ENCODE measurements at places on chromosomes 2 and 18.

GRCh38 chr2:168851674-168852320 is 38.4 kb downstream of the SPC25 start:
- no peak for DNase-seq

- no peak for DNase-seq
Measured at GRCh38 chr2:214830794-214831346, 21.4 kb upstream of the BARD1 start.

DNA sequence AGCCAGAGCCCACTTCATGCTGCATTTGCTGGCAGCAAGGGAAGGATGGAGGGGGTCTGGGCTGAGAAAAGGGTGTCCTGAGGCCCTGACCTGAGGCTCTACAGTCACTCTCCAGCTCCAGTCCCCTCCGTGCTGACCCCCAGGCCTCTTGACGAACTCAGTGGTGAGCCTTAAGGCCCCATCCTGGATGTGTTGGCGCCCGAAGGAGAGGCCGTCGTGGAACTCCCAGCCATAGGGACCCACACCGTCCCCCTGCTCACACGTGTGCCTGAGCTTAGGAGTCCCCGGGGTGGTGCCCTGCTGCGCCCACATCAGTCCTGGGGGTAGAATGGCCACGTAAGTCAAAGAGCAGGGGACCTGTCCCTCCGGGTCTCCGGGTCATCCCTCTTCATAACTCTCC is 776 bp downstream of the MOGS start:
- DNase-seq = no peak

GRCh38 chr2:28628506-28628905 is 123.1 kb upstream of the PPP1CB start:
- no peak for DNase-seq

- no peak for DNase-seq
Measured at GRCh38 chr18:31702449-31702848, 18.1 kb upstream of the B4GALT6 start.

DNA sequence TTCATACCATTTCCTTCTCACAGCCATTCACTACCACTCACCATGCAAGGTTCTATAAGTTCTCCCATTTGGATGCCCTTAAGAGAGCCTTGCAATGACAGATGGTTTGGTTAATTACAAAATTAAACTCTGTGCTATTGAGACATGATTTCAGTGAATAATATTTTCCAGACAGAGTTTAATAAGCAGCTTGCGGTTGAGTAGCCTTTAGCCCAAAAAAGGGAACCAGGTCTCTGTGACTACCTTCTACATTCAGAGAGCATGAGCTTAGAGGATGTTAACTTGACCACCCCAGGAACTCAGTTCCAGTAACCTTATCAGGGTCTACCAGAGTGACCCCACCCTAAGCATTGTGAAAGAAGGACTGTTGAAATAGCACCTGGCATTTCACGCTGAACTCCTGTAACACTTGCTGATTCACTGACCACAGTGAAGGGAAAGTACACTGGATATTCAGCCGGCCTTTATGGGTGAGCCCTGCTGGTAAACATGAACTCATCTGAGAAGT is 1173.1 kb upstream of the ZEB2 start:
- no peak for DNase-seq

DNA sequence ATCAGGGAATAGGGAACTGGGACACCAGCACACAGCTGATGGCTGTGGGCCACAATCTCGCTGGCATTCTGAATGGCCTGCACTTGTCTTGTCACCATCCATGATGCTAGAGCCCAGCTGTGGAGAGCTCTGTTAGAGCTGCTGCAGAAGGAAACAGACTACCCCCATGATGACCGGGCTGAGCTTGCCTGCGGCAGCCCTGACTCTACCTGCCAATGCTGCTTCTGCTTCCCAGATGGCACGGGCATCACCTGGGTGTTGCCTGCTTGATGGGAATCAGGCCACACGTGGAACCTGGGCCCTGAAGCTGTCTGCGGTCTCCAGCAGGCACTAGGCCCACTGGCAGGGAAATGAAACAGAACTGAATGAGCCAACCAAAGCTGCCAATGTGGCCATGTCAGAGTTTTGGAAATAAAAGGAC is 11.2 kb upstream of the DAW1 start:
- DNase-seq = peak; percentile 44

DNA sequence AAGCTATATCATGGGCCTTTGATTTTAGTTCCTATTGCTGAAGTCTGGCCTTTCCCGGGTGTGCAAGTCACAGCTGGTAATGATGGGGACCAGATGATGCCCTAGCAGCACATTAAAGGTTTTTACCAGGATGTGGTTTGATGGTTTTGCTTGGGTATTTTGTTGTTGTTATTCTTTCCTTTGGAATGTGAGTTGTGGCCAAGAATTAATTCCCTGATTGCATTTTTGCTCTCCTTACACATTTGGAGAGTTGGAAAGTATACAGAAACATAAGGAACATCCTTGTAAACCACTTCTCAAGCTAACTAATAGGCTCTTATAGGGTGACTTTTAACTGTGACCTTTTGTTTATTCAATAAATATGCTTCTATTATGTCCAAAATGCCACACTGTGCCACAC is 154.1 kb upstream of the MMADHC start:
- DNase-seq = no peak

- no peak for DNase-seq
Measured at GRCh38 chr18:63237881-63238692, 81.5 kb downstream of the BCL2 start.

DNA sequence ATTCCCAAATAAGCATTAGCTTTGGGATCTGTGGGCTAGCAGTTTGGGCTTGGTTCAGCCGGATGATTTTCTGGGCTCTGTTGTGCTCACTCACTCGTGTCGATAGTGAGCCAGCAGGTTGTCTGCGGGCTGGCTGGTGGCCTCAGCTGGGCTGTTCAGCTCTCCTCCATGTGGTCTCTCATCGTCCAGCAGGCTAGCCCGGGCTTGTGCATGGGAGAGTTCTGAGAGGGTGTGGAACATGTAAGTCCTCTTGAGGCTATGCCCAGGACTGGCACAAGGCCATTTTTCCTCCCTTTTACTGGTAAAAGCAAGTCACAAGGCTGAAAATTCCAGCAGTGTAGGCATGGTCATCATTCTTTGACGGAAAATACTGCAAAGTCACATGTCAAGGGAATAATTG is 38.5 kb downstream of the NTSR2 start:
- DNase-seq = no peak

DNA sequence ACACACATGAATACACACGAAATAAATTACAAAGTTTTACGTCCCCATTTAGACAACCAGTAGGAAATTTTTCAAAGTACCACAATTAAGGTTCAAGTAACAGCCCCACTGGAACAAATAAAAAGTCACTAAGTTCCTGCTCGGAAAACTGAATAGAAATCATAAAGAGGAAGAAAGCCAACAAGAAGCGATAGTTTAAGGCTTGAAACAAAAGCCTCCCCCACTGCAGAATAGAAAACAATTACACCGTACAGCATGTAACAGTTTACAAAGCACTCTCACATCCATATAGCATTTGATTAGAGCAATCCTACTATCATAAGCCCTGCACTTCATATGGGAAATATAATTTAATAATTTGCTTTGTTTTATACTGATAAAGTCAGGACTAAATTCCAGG is 15.5 kb downstream of the KLF7 start:
- DNase-seq = no peak

DNA sequence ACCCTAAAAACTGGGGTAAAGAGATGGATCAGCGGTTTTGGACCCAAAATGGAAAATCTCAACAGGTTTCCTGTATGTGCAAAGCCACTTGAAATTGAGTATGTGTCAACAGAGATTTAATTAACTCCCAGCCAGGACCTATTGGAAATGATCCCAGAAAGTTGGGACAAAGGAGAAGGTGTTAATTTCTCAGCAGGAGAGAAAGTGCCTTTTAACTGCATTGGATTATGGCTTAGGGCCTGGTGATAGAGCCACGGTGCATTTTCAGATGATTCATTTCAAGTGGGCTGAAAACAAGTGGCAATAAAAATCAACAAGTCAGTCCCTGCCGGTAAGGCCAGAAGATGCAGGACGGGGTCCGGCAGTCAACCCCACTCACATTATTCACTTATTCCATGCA is 80.2 kb upstream of the BCL11A start:
- DNase-seq = no peak

- no peak for DNase-seq
Measured at GRCh38 chr2:100818003-100818605, 1.8 kb upstream of the NPAS2 start.

GRCh38 chr2:236168110-236169080 is at the start of gene GBX2:
GBX2 (minus strand) TSS chr2:236168386; CDS start chr2:236167971, 415 bp downstream.
- peak; percentile 58 for DNase-seq

DNA sequence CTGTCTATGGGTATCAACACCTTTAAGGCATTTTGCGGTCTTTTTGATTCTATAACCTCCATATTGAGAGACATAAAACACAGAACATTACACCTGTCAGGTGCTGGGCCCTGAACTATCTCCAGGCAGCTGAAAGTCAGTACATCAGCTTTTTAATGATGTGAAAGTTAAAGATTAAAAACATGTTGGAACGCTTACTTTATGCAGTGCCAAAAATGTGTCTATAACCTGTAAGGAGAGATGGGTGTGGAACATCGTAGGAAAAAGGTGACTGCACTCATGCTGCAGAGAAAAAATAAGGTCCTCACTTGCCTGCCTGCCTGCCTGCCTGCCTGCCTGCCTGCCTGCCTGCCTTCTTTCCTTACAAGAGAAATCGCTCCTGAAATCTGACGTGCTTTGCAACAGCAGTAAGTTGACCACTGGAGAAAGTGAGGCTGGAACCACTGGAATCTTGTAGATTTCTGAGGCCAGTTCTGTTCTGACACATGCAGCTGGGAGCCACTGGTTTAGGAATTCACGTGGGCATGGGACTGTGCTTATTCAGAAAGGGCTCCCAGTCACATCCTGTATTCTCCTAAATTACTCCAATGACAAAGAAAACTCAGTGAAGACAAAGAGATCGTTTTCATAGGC is 34.1 kb downstream of the BCL11A start:
- DNase-seq = no peak

DNA sequence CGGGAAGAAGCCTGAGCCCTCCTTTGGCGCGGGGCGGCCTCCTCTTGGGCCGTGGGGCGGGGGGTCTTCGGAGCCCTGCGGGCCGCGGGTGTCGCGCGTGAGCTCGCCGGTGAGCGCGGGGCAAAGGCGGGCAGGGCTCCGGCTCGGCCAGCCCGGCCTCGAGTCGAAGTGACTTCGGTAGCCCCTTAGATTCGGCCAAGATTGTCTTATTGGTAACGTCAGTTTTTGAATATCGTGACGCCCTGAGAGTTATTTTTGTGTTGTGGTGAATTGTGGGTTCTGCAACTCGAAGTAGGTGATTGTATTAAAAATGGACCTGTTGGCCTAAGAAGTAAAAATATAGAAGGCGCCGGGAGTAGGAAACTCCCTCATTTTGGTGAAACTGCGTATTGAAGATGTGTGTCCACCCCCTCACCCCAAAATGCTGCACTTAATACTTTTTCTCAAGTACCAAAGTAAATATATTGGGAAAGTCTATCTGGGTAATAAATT is 669 bp downstream of the MARCHF7 start:
- no peak for DNase-seq

DNA sequence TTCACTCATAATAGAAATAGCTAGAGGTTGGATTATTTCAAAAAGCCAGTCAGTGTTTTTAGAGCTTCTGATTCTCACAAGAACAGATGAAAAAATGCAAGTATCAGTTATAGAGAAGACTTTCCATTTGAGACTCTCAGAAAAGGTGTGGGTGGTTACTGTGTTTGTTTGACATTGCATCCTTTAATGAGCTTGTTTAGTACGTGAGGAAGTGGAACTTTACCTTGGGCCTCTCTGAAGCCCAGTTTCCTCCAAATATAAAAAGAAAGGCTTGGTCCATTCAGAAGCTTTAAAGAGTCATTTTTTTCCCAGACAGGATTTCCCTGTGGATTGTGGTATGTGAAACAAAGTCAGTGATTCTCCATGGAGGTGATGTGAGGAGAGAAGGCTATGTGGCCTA is 89.9 kb upstream of the RANBP2 start:
- no peak for DNase-seq

- DNase-seq = no peak
Measured at GRCh38 chr2:206274434-206275311, at the start of gene ZDBF2. ZDBF2 (plus strand) TSS chr2:206274663; CDS start chr2:206281850, 7,187 bp downstream.

DNA sequence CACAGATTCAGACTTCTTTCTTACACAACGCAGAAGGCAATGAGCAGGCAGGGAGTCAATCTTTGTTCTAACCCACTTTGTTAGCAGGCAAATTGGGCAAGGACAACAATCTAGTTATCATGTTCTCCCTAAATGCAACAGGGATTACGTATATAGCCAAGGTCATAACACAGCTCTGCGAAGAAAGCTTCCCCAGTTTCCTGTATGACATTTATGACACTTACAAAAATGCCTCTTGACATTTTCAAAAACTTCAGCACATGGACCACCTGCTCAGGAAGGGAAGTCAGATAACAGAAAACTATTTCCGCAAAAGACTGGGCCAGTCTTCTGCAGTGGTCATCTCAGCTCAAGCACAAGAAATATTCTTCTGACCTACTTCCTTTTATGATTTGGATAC is 106.1 kb downstream of the IRS1 start:
- no peak for DNase-seq

DNA sequence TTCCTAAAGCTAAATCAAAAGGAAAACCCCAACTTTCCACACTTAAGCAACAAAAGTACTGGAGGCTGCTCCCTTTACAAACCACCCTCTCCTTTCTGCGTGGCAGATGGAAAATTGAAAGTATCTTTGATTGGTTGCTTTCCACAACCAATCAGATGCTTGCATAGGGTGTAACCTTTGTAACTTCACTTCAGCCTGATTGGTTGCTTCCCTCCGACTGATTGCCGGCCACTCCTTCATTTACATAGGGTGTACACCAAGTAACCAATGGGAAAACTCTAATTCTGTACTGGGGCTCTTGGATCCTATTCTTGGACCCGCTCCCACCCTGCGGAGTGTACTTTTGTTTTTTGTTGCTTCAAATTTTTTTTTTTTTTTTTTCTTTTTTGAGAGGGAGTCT is 297.7 kb downstream of the NCKAP5 start:
- no peak for DNase-seq

DNA sequence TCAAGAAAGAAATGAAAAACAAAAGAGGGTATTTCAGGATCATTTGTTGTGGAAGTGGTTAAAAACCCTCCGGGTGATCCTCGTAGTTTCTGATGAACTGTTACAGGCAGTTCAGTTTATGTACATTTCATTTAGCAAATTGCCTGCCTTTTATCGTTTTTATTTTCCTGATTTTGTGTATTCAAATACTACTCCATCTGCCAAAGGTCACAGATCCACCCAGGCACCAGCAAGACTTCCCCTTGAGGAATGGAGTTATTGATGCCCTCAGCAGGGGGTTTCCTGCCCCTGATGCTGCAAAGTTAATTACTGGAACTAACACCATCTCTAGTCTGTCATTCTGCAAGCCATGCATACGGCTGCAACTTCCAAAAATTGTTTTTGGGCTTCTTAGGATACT is 641.9 kb downstream of the SLC4A3 start:
- no peak for DNase-seq

DNA sequence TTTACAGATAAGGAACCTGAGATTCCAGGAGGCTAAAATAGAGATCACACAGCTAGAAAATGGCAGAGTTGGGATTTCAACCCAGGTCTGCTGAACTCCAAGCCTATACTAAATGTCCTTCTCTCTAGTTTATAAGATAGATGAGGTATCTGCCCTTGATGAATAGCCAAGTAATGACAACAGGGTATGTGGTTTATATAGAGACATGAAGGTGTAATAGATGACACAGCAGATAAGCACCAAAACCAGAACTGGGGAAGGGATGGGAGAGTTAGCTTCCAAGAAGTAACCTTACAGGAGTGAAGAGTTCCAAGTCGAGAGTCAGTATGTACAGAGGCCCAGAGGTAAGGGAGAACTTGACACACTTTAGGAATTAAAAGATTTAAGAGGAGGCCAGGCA is 104.7 kb upstream of the UBXN4 start:
- DNase-seq = no peak

Data from head of caudate nucleus (tissue), 42 donors.